CD4-positive, alpha-beta T cell treated with Interleukin-6 for 4 hours (primary cell): ENCODE measurements at places on chromosomes 2 and 18.
A peak's percentile ranks its signal among the peaks of the same experiment; 100 is the strongest.

- DNase-seq = no peak
These were observed 200.7 kb downstream of the BCL11A start for GRCh38 chr2:60352491-60353405.

DNA sequence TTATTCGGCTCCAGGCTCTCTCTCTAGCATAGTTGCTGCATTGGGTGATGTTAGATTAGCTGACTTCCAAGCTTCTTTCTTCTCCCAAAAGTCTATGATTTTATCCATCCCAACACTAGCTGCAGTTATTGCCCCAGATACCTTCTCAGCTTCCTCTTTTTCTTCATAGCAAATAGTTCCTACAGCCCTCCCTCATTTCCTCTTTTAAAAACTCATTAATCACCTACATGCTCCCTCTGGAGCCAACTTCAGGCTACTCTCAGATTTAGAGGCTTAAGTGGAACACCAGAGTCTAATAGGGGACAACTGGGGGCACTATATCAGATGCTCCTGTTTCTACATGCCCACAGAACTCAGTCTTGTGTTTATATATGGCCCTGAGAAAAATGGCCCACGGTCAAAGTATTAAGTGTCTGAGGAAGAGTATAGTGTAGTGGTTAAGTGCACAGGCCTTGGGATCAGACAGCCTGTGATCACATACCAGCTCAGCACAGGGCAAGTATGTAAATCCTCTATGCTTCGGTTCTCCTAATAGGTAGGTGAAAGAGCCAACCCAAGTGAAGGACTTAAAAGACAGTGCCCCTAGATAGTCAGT is 241.9 kb upstream of the SLC14A2 start:
- DNase-seq = no peak

GRCh38 chr2:198883604-198884003 is 574.1 kb downstream of the SATB2 start:
- no peak for DNase-seq

GRCh38 chr2:84766791-84767190 is 114.1 kb downstream of the TRABD2A start:
- no peak for DNase-seq

DNA sequence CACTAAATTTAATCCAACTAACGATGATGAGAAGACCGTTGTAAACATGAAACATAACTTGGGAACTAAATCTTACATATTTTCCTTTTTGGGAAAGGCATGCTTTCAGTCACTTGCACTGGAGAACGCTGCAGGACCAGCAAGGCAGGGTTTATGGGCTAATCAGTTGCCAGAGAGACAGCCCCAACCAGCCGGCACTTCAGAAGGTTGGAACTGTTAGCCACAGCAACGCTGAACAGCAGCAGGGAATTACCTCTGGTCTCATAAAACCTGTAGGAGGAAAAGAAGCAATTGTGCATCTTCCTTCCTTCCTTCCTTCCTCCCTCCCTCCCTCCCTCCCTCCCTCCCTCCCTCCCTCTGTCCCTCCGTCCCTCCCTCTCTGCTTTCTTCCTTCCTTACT is 33.9 kb upstream of the SIX2 start:
- DNase-seq = no peak

DNA sequence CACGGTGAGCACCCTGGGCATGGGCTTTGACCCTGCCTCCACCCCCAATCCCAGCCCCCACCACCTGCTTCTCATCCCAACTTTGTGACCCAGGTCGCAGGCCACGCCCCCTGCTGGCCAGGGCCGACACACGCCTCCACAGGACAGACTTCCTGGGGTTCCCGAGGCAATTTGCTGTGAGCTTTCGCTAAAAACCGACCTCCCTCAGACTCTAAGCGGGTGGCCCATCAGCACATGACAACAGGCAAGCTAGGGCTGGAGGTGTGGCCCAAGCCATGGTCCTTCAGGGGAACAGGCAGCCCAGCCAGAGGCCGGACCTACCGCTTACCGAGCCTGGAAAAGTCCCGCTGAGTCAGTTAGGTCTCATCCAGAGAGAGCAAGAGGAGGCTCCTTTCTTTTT is 31.9 kb downstream of the C1QL2 start:
- peak; percentile 45 for DNase-seq

DNA sequence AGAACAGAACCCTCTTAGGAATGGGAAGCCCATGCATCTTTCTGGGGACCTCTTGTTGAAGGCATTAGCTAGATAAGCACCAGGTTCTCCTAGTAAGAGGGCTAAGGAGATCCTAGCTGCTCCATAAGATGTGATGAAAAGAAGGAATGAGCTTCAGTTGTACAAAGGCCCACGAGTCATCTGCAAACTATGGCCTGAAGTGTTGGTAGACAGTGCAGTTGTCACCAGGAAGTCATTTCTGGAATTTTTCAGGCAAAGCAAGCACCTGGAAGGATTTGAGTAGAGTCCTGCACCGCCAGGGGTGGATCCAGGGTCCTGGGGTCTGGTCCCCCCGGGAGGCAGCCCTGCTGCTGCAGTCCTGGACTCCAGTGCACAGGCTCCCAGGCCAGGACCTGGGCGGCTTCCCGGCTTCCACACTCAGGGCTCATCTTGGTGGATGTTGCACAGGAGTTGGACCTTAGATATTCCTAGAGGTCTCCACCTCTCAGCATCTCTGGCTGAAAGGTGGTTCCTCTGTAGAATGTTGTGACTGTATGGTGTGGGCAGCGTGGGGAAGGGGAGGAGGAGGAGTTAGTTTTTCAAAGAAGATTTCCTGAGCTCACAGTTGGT is 85.3 kb downstream of the LDLRAD4 start:
- DNase-seq = no peak

GRCh38 chr2:41806286-41806685 is 241.5 kb upstream of the PKDCC start:
- no peak for DNase-seq

GRCh38 chr2:223853425-223853837 is 16.0 kb upstream of the AP1S3 start:
- no peak for DNase-seq

DNA sequence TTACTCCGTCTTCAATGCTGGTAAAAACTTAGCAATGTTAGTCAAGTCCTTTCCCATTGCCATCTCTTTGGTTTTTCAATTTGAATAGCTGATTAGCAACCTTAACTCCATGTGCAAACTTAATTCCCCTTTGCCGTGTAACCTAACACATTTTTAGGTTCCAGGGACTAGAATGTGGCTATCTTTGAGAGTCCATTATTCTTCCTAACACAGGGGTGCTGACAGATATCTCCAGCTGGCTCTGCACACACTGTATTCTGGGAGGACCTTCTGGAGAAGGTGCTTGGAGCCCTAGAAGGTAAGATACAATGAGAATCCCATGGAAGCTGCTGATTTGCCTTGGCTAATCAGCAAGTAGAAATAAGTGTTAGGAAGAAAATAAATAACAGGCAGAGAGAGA is 104.6 kb upstream of the STON1 start:
- DNase-seq = no peak

DNA sequence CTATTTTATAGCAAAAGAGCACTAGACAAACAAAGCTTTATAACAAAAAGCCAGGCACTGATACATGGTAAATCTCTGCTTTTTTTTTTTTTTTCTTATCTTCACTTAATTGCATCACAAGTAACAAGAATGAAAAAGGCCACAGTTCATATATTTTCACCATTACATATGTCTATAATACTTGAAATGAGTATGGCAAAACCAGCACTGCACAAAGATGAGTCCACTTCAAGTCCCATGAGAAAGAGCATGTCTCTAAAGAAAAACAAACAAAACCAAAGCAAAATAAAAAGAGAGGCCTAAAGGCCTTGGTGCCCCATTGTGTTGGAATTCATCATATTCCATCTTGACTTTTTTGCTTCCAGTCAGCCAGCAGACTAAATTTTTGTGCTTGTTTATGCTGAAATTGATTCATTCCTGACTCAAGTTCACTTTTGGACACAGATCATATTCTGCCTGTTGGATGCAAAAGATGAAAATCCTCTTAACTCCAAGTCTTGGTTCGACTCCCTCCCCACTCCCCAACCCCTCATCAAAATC is 264.9 kb upstream of the CCDC68 start:
- no peak for DNase-seq

GRCh38 chr2:43832457-43832856 is 6.2 kb downstream of the ABCG5 start:
- no peak for DNase-seq

- DNase-seq = no peak
These were observed 794 bp upstream of the CHCHD5 start for GRCh38 chr2:112583497-112584133.

DNA sequence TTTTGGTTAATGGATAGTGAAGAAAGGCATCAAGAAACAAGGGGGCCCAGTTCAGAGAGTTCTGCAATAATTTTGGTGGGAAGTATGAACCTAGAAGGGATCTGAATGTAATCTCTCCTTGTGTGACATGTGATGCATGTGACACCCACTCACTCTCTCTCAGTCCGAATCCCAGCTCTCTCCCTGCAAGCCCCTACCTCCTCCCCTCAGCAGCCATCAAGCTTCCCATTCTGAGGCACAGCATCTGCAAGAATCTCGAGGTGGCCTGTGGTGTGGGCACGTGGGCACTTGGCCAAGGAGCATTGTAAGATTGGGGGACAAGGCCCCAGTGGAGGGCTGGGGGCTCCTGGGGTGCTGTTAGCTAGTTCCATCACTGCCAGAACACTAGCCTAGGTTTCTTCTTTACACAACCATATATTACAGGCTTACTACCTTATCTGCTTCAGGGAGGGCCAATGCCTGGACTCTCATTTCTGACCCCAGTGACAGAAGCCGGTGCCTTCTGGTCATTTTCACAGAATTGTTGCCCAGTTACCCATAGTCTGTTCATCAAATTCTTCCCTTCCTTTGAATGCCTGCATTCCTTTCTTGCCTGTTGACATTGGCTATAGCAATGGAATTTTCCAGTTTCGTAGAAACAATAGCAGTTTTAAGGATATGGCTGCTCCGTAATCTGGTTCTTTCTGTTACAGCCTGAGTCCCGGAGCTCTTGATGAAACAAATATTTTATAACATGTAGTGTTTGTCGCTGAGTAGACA is 13.3 kb upstream of the LCLAT1 start:
- no peak for DNase-seq

DNA sequence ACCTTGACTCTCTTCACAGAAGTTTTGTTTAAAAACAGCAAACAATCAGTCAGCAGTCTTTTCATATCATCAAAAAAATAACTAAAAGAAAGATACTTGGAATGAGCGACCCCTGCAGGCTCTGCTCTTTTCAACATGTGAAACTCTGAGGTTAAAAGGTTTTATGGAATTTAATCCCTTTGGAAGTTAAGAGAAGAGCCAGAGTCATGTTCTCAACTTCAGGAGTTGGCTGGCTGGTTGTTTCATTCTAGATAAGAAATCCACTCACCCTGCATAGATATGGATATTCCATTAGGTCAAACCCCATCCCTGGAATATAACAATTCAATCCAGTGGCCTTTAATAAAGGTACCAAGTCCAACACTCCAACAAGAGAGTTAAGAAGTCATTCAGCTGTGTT is 115.6 kb upstream of the RMDN2 start:
- DNase-seq = peak; percentile 34

DNA sequence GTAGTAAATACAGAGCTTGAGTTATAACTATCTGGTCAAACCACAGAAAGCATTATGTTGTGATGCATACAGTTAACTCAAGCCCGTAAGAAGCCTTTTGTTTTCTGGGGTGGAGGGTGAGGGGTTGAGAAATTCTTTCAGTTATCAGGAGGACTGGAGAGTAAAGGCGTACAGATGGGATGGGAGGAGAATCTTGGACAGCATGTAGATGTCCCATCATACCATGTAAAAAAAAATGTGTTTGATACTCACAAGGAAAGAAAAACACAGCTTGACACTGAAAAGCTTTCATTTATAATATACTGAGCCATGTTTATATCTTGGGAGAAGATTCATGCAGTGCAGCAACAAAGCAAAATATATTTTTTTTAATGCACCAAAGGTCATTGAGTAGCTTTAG is 12.4 kb downstream of the CCBE1 start:
- no peak for DNase-seq

GRCh38 chr2:191620144-191620543 is 57.8 kb upstream of the NABP1 start:
- no peak for DNase-seq

GRCh38 chr2:27370816-27371620 is 602 bp downstream of the SNX17 start:
- DNase-seq = peak; percentile 28

- DNase-seq = no peak
These were observed 49.2 kb downstream of the MYCN start for GRCh38 chr2:15989559-15989958.

DNA sequence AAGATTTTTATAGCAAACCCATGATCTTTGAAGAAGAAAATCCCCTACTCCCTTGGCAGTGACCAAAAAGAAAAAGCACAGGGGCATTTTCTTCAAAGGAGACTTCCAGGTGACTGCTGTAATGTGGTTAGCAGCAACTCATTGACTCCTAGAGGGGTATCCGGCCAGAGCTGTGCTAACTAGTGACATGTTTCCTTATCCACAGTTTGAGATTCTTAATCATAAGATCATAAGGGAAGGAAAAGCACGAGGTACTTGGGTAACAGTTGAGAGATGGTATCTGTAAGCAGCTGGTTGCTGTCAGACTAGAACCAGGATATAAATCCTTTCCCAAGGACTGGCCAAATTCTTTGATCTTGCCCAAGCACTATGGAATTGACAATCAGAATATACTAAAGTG is 124.7 kb downstream of the MREG start:
- no peak for DNase-seq

GRCh38 chr2:126852361-126852760 is 46.3 kb upstream of the TEX51 start:
- no peak for DNase-seq

GRCh38 chr2:11338580-11338979 is 5.9 kb downstream of the ROCK2 start:
- DNase-seq = no peak

- no peak for DNase-seq
These were observed 108.2 kb downstream of the RHBDD1 start for GRCh38 chr2:226943862-226944620.

GRCh38 chr2:223052548-223053483 is 826 bp downstream of the KCNE4 start:
- no peak for DNase-seq

DNA sequence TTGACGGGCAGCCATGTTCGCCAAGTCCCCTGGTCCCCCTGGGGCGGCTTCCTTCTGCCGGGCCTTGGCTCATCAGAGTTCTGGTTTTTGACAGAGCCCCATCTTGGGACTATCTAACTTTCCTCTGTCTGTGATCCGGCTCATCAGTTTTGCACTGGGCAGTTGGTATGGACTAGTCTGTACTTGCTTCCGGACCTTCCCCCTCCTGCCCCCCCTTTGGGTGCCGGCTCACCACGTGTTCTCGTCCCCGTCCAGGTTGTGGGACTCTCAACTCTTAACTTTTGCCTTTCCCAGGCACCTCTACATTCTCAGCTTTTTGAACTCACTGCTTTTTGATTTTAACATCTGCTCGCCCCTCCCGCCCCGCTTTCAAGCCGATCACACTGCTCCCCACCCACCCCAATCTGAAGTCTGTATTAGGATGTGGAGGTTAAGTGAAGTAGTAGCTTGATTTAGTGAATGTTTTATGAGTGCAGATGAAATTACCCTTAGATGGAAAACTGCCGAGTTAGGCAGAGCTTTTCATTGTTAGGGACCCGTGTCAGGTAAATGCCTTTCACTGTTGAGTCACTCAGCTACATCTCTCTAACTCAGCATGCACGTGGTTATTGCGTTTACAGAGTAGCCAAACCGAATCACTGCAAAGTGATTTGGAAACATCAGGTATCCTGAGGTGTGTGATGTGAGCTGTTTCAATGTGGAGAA is 874 bp downstream of the WDR43 start:
- peak; percentile 38 for DNase-seq

- DNase-seq = no peak
These were observed 26.0 kb upstream of the BCL2L11 start for GRCh38 chr2:111094691-111095090.

GRCh38 chr2:16962505-16962904 is 296.9 kb upstream of the CYRIA start:
- DNase-seq = no peak

- DNase-seq = no peak
These were observed 21.5 kb upstream of the TMEM87B start for GRCh38 chr2:112033600-112033999.
